ENCODE measurements at places on chromosomes 13 and 19.

- no peak for DNase-seq
Measured at GRCh38 chr13:57437587-57437986, 194.0 kb upstream of the PCDH17 start.

- DNase-seq, result no peak
Measured at GRCh38 chr19:30566681-30567420, 194.7 kb downstream of the ZNF536 start.

- no peak for DNase-seq
Measured at GRCh38 chr19:33399081-33399744, 25.7 kb downstream of the CEBPG start.

DNA sequence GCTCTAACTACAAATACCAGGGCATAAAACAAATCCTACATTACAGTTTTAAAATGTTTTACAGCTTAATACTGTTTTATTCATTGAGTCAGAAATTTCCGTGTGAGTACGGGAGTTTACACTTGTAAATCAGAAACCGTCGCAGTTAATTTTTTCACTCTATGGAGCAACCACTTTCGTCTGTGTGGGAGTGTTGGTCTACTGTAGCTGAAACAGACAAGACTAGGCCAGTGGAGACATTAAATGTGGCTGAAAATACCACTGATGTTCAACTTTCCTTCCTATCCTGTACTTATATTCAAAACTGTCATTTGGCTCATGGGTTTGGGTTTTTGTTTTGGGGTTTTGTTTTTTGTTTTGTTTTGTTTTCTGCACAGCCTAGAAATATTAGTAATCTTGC is 268.7 kb downstream of the DCT start:
- no peak for DNase-seq

DNA sequence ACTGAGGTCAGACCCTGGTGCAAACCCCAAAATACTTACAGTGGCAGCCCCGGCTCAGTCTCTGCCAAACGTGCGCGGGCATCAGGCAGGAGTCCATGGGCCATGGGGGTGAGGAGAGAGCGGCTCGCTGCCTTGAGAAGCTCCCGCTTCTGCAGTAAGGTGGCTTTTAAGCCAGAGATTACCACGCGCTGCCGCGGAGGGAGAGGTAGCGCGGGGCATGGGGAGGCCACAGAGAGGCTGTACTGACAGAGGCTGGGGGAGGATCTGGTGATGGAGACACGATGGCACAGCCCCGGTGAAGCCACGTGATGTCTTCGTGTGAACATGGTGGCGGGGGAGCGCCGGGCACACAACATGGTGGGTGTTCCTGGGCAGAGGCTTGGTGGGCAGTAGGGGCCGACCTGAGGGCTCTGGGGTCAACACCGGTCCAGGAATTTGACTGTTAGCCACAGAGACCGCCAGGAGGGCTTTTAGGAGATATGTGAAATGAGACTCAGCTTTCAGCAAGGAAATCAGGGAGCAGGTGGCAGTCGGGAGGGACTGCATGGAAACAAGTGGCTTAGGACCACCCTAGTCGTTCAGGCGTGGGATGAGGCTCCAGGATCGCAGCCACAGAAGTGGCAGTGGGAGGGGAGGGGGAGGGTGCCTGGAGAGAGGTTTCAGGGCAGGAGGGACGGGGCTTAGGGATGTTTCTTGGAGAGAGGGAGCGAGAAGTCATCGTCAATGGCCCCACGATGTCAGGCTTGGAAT is 24.1 kb downstream of the MCF2L start:
- no peak for DNase-seq

Measured in bone marrow (tissue), 2 donors.